Right ventricle myocardium inferior (tissue), 1 donor: ENCODE measurements at places on chromosomes 12 and 14. TPM values are rescaled to one million over a fixed set of nuclear protein-coding genes. Genes with fewer than 3 reads are reported as not detected.
A peak's percentile ranks its signal among the peaks of the same experiment; 100 is the strongest.

GRCh38 chr12:78244916-78245507 lies 414.3 kb downstream of the NAV3 start:
- no peak for DNase-seq

DNA sequence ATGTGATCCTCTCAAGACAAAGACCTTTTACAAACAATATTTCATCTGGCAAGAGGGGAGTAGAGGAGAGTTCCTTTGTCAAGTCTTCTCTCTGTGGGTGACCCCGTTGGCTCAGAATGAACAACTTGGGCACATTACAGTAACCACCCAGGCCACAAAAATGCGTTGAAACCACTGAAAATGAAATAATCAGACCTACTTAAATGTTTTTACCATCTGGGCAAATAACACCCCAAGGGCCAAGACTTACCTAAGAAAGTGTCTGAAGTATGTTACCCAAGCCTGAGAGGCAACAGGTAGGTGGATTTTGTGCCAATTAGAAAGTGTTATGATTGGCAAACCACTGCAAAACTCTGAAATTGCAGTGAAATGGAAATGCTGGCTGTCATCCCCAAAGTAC lies 1.3 kb downstream of the TC2N start:
- no peak for DNase-seq

RD3L gene
- total RNA-seq: 25.1 TPM

MGP gene
- total RNA-seq: 369 TPM

DNA sequence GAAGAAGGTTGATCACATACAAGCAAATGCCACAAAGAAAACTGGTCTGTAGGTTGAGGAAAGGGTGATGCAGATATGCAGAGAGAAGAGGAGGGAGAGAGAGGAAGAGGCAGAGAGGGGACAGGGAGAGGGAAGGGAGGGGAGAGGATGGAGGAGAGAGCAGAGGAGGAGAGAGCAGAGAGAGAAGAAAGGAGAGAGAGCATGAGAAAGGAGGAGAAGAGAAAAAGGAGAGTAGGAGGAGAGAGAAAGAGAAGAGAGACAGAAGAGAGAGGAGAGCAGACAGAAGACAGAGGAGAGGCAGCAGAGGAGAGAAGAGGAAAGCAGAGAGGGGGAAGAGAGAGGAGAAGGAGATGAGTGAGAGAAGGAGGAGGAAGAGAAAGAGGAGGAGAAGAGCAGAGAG lies 59.2 kb downstream of the STXBP6 start:
- no peak for DNase-seq

DNA sequence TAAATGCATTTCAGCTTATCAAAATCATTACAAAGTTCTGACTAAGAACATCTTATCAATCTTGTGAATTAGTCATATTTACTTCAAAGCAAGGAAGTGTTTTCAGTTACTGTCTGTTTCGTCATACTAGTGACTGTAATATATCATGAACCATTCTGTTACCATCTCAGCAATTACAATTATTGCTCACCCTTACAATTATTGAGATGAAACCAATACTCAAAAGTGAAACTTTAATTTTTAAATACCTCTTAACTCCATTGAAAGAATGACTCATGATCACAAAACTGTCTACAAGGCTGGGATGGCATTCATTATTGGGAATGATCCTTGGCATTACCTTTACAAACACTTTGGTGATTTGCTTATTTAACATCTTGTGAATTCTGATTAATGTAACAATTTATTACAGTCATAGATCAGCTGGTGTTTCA lies 90.3 kb downstream of the RPS6KA5 start:
- DNase-seq: no peak

BICDL1 gene
- total RNA-seq: 0.87 TPM

DNA sequence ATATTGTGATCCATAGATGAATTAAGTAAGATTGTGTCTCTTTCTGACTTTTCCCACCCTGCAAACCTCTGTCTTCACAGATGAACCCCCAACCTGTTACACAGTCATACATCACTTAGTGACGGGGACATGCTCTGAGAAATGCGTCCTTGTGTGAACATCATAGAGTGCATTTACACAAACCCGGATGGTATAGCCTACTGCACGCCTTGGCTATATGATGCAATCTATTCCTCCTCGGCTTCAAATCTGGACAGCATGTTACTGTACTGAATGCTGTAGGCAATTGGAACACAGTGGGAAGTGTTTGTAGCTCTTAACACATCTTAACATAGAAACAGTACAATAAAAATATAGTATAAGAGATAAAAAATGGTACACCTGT lies 7.4 kb upstream of the TESPA1 start:
- no peak for DNase-seq

TSPAN19 gene
- 0.49 TPM for total RNA-seq

KRT73 gene
- total RNA-seq: not detected

MOAP1 gene
- 52.5 TPM for total RNA-seq

CACNA2D4 gene
- 1.1 TPM for total RNA-seq

GRCh38 chr12:8987163-8987562 lies 2.2 kb upstream of the KLRG1 start:
- no peak for DNase-seq

GRCh38 chr12:89350630-89351488 lies 1.4 kb downstream of the DUSP6 start:
- DNase-seq: peak; percentile 75

DNA sequence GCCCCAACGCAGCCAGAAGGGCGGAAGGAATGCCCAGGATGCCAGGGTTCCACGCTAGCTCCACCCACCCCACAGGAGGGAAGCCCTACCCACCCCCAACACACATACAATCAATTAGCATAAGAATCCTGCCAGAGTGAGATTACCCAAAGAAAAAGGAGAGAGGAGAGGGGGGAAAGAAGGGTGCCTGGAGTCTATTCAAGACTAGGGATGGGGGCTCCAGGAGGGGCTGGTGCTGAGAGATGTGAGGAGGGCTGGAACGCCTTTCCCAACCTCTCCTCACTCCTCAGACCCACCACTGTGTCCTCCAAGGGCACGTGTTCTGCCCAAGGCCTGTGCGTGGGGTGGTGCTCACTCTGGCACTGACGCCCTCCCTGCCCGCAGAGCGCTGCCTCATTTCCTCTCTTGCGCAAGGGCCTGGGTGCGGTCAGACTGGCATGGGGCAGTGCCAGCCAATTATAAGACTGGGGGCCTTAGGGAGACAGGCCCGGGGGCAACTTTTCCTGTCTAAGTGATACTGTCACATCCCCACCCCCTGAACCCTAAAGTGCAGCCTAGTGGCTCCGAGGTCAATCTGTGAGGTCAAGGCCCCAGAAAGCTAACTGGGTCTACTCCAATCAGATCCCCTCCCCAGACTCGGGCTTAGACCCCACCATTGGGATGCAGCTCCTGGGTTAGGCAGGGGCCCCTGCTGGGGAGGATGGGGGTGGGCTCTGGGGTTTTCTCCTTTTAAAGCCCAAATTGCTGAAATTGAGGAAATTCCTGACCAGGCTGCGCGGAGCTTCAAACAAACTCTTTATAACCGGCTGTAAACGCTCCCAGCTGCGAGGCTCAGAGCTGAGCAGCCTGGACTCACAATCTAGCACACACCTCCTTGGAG lies 10.2 kb upstream of the ITGB7 start:
- DNase-seq: peak; percentile 84

DNA sequence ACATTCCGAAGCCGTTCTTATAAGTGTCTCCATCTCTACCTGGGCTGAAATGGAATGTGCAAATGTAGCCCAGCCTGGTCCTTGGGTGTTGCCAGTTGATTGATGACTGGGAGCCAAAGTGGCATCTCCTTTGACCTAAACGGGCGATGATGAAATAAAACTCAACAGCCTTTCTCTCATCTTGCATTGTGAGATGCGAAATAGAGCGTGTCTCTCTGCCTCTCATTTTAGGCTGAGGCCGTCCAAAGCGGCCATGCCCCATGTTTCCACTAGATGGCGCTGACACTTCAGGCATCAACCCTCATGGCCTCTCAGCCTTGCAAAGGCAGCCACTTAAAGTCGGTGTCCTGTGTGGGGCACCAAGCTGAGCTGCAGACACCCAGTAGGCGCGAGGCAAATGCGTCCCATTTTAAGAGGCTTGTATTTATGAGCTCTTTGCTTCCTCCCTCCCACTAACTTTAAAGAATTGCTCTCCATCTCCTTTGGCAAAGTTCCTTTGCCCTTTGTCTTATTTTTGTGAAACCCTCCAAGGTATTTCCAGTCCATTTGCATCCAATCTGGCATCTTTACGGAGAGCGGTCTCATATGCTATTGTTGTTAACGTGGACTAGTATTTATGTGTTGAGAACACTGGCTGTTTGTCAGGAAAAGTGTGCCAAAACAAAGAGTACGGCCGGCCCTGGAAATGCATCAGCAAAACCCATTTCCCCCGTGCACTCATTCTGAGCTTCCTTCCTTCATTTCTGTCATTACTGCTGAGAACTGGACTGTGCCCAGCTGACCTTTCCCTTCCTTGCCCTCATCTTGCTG lies 25.0 kb downstream of the GPRC5A start:
- peak; percentile 91 for DNase-seq

DNA sequence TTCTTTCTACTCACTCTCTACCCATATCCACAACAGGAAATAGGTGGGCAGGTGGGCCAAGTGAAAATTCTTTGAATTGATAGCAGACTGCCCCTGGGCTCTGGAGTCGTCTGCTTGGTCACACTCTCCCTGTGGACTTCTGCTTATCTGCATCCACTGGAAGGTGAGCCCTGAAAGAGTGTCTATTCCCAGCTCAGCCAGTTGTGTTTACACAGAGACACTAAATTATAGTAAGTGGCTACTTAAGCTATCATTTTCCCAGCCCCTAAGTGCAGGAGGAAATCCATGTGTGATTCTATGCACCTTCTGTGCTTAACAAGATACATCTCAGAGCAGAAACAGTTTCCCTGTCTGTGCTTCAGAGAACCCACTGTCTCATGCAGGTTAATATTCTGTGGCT lies 338.4 kb downstream of the FUT8 start:
- DNase-seq: no peak

DPF3 gene
- total RNA-seq: 27.3 TPM

CDCA3 gene
- total RNA-seq: 1.2 TPM

- DNase-seq: no peak
Observed at GRCh38 chr14:22314183-22314820, 274.7 kb downstream of the DAD1 start.

DNA sequence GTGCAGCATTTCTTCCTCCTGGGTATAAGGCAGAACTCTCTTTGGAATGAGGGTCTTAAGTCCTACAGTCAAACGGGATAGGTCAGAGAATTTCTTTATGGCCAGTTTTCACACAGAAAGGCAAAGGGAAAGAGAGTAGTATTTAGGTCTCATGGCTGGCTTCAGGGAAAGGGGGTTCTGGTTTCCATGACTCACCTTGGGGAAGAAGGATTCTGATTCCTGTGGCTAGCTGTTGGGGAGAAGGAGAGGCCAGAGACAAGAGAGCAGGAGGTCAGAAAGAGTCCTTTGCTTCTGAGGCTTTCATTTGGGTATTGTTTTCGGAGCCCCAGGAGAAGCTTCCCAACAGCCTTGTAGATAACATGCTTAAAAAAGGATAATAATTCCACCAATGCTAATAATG lies 332.5 kb downstream of the NPAS3 start:
- no peak for DNase-seq

DNA sequence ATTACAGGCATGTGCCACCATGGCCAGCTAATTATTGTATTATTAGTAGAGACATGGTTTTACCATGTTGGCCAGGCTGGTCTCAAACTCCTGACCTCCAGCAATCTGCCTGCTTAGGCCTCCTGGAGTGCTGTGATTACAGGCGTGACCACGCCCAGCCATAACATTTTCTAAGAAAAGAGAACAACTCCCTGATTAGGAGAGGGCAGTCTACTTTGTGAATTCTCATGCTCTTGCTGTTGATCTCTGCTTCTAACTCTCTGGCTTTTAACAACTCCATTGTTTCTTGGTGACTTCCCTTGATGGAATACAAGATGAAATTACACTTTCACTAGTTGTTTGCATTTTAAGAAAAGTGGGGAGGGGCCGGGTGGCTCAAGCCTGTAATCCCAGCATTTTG lies 33.6 kb downstream of the SSH1 start:
- no peak for DNase-seq

SLC2A3 gene
- total RNA-seq: 11.7 TPM

HOXC12 gene
- total RNA-seq: not detected

DNA sequence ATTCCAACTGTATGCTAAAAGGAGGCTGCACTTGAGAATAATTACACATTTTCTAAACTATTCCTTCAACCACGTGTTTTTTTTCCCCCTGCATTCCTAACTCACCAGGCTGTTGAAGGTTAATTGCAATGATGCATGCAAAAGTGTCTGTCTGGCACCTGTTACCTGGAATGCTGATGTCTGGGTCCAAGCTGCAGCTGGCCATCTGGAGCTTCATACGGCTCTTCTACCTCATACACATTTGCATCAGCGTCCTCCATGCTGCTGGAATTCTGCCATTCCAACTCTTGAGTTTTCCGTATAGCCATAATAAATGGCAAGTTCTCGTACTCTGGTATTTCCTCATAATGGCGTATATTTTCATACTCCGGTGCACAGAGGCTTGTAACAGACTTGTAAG lies 8.6 kb downstream of the FGD6 start:
- DNase-seq: no peak
